HS-5 (cell line): ENCODE measurements at places on chromosomes 1 and 21.
A peak's percentile ranks its signal among the peaks of the same experiment; 100 is the strongest.

GRCh38 chr1:29961293-29962059 is 725.2 kb downstream of the PTPRU start:
- no peak for DNase-seq

- DNase-seq, result no peak
These were observed 12.8 kb upstream of the XCL2 start for GRCh38 chr1:168556647-168557046.

- no peak for DNase-seq
These were observed 7.7 kb downstream of the PADI1 start for GRCh38 chr1:17212487-17213121.

DNA sequence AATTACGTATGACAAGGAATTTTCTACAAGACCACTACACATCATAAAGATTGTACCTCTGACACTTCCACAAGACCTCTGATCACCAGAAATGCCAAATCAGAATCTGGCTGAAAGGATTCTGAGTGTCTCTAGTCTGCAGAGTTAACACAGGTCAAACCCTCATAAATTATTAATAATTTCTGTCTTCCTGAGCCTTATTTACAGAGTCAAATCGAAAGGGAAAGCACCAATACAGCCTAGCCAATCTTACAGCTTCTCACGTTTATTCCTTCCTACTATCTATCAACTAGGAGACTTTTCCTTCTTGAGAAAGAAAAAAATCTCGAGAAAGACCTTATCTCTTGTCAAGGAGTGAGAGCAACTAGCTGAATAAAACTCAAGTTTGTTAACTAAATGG is 2151.6 kb downstream of the MRPL39 start:
- no peak for DNase-seq

DNA sequence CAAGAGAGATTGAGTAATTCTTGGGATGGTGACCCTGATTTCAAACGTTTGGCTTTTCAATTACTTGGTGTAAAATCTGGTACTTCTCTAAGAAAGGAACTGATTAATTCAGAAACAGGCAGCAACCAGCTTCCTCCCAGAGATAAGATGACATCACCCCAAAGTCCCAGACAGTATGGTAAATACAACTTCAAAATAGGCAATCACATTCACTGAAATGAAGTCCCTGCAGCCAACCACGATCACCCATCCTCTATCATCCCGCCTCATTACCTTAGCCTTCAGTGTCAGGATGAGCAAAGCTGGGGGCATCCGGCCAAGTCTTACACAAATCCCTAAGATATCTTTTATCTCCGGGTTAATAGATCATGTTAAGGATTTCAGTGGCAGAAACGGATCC is 26.4 kb upstream of the RUNX1 start:
- DNase-seq, result peak; percentile 31

GRCh38 chr1:62285984-62286785 is 33.0 kb downstream of the KANK4 start:
- DNase-seq, result no peak

- DNase-seq, result no peak
These were observed 32.3 kb downstream of the FMO1 start for GRCh38 chr1:171280599-171280998.

DNA sequence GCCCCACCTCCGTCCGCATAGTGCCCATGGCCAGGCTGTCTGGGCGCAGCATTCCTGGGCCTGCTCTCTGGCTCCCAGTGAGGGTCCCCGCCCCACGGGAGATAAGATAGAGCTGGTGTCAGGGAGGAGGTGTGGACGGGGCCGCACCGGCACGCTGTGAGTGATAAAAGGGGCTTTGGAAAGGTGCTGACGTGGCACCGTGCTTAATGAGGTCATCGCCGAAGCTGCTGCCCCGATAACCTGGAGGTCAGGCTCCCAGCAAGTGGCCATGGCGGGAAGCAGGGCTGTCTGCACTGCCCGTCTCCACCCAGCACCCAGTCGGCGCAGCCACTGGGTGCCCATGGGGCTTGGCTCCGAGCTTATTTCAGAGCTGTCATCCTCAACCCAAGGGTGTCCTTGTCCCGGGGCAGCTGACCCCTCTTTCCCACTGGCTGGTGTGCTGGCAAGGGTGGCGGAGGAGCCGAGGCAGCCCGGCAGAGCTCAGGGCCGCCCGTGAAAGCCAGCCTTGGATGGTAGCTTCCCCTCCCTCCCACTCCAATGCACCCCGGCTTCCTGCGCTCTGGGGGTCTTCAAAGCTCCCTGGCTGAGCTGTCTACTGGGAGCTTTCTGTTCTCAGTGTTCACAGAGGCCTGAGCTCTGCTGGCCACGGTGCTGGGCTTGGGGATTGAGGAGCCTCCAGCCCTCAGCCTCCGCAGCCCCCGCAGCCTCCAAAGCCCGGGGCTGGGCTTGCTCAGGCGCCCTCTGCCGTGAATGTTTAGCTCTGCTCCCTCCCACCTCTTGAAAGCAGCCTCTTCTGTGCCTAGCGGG is 105.1 kb upstream of the ARHGEF16 start:
- no peak for DNase-seq

DNA sequence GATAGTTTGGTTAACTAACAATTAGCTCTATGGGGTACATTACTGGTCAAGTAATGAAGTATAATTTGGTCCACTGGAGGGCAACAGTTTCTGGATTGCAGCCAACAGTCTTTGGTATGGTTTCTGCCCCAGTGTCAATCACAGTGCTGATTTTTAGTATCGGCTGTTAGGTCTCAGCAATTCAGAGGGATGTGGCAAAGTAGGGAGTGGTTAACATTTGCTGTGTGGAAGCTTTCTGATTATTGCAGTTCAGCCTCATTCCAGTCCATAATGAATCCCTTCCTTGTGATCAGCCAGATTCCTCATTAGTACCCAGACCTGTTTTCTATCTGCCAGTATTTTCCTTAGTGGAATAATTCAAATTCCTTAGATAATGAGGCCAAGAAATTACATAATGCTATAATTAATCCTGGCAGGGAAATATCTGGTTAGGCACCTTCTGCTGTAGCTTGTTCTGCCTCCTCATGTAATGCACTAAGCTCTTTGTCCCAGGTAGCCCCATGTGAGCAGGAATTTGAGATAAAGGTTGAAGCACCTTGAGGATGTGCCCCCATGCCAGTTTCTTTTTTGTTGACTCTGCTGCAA is 14.0 kb downstream of the F3 start:
- DNase-seq, result no peak

DNA sequence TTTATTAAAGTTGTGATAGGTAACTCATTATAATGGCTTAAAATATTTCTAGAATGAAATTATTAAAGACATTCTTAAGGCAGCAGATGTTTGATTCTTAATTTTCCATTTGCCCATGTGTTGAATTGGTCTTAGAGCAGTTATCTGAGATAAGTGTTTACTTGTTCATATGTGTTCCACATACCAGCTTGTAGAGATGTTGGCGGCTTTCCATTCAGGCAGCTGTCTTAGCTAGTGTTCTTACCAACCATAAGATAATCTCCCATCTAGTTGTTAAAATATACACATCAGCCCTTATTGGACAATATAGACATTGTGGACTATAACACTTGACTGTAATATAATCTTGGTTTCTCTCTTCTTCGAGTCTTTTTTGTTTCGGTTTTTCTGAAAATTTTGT is 1372.9 kb upstream of the ADGRL2 start:
- no peak for DNase-seq

- peak; percentile 31 for DNase-seq
These were observed 180.3 kb upstream of the DMRTA2 start for GRCh38 chr1:50603274-50604271.

GRCh38 chr1:116373431-116374352 is 648 bp downstream of the ATP1A1 start:
- no peak for DNase-seq
